ENCODE measurements at places on chromosomes 13 and 19. TPM values are rescaled to one million over a fixed set of nuclear protein-coding genes. Genes with fewer than 3 reads are reported as not detected.

LYPD3 gene
- not detected for total RNA-seq

MCF2L gene
- total RNA-seq = 2.6 TPM

SLC6A16 gene
- total RNA-seq = not detected

ZNF534 gene
- total RNA-seq = not detected

FCER2 gene
- total RNA-seq = not detected

POLR1D gene
- total RNA-seq = 30.7 TPM

All from smooth muscle cell of the coronary artery (primary cell).